ENCODE measurements at places on chromosomes 13 and 19. TPM values are rescaled to one million over a fixed set of nuclear protein-coding genes. Genes with fewer than 3 reads are reported as not detected.

The PRR20C gene
- not detected for total RNA-seq

The ZNF729 gene
- not detected for total RNA-seq

The ZNF222 gene
- total RNA-seq = not detected

The ETV2 gene
- 0.55 TPM for total RNA-seq

The AP1M2 gene
- 61.0 TPM for total RNA-seq

The GRK1 gene
- not detected for total RNA-seq

- peak; percentile 73 for DNase-seq
These were observed 1.8 kb downstream of the VASP start for GRCh38 chr19:45508861-45509691.

GRCh38 chr13:32248801-32249200 lies 66.4 kb downstream of the ZAR1L start:
- no peak for DNase-seq

GRCh38 chr13:30094015-30094414 lies 213.3 kb downstream of the KATNAL1 start:
- no peak for DNase-seq

DNA sequence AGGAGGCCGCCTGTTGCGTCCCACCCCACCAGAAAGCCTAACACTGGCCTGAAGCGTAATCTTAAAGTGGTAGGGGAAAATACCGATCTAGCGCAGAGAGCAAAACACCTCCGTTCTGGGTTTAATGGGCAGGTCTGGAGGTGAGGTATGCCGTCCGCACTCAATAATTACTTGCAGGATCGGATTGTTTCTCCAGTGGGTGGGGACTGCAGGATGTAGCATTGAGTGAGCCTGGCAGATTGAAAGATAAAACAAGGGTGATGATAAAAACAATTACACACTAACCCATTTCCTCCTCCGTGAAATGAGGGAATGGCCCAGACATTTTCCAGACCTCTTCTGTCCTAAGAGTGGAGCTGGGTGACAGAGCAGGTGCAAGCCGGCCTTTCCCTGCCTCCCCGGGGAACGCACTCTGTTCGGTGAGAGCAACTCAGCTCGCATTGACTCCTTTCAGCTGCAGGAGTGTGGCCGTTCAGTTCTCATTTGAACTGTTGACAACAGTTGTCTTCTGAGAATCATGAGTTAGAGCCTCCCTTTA lies 110.2 kb upstream of the DOCK9 start:
- DNase-seq = no peak

DNA sequence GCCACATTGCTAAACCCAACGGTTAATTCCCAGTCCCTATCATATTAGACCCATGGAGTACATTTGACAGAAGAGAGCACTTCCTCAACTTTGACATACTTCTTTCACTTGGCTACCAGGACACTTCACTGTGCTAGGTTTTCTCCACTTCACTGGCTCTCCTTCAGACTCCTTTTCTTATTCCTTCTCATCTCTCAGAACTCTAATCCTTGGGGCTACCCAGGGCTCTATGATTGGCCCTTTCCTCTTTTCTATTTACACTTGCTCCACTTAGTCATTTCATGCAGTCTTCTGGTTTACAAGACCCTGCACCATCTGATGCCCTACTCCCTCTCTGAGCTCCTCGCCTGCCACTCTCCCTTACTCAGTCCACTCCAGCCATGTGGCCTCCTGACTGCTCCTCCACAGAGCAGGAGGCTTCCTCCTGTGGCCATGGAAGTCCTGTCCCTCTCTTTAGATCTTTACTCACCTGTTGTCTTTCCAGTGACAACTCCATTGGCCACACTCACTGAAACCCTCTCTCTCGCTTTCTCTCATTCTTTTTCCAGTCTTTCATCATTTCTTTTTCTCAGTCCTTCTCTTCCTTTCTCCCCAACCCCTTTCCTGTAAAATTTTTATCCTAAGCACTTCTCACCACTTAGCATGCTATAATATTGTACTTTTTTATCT lies 90.4 kb downstream of the TBC1D4 start:
- DNase-seq = no peak

GRCh38 chr13:76873445-76873844 lies 12.8 kb downstream of the KCTD12 start:
- no peak for DNase-seq

- DNase-seq = no peak
These were observed 5.3 kb downstream of the ZNF85 start for GRCh38 chr19:20928371-20928770.

DNA sequence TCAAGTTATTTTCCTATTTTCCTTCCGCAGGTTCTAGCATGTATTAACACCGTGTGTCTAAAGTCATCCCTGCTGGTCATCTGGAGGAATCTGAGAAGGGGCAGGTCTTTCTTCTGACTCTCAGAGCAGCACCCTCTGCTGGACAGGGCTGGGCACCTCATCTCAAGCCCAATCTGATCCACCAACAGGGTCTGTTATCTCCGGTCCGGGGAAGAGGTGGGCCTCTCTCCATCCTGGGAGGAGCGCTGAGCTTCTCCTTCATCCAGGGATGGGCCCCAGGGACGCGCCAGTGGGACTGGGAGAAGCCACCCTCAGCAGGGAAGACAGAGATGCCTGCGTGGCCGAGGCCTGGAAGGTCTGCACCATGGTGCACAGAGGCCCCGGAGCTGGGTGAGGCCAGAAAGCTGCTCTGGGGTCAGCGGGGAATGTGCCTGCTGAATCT lies 26.0 kb upstream of the ZNF331 start:
- peak; percentile 85 for DNase-seq

GRCh38 chr13:112136095-112136494 lies 69.1 kb downstream of the SOX1 start:
- DNase-seq = peak; percentile 15

DNA sequence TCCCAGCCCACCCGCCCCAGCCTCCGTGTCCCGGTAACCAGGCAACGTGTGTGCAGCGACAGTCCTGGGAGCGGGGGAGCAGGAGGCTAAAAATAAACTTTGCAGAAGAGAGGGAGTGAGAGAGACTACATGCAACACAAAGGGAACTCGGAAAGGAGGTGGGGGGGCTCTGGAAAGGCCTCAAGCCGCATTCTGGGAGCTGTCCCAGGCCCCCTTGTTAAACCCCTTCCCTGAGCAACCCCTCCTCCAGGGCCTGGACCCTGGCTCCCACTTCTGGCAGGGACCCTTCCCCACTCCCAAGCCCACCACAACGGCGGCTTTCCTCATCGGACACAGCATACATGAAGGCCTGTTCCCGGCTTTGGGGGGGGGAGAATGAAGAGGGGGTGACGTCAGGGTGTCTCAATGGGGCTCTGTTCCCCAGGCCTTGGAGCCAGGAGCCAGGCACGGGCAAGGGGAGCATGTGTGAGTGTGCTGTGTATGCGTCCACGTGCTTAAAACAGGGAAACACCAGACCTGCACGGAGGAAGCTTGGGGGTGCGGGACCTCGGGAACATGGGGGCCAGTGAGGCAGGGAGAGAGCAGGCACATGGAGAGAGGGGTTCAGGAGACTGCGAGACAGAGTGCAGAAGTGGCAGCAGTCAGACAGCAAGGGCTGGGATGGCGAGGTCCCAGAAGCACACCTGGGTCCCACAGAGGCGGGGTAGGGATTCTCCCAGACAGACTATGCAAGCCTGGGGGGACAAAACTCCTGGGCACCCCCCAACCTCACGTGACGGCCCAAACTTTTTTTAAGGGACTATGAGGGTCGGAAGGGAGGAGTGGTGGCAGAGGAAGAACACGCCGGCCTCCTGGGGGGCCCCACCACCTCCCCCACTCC lies 2.3 kb downstream of the ERF start:
- peak; percentile 87 for DNase-seq

GRCh38 chr19:55352549-55353145 lies 1.9 kb downstream of the COX6B2 start:
- no peak for DNase-seq

- DNase-seq = no peak
These were observed 75.7 kb upstream of the KCTD15 start for GRCh38 chr19:33720691-33721682.
